Osteoblast (primary cell): ENCODE measurements at places on chromosomes 11 and 22. TPM values are rescaled to one million over a fixed set of nuclear protein-coding genes. Genes with fewer than 3 reads are reported as not detected.

TREH gene
- not detected in 2 replicates for total RNA-seq

NXPE1 gene
- not detected in 2 replicates for total RNA-seq

GRCh38 chr11:1089738-1090599 is 15.3 kb downstream of the MUC2 start:
- DNase-seq: no peak

- DNase-seq: peak; percentile 81
Measured at GRCh38 chr11:126307706-126308105, 3.8 kb downstream of the DCPS start.

GRCh38 chr11:58395581-58395980 is 11.1 kb downstream of the OR5B3 start:
- peak; percentile 29 for DNase-seq

DNA sequence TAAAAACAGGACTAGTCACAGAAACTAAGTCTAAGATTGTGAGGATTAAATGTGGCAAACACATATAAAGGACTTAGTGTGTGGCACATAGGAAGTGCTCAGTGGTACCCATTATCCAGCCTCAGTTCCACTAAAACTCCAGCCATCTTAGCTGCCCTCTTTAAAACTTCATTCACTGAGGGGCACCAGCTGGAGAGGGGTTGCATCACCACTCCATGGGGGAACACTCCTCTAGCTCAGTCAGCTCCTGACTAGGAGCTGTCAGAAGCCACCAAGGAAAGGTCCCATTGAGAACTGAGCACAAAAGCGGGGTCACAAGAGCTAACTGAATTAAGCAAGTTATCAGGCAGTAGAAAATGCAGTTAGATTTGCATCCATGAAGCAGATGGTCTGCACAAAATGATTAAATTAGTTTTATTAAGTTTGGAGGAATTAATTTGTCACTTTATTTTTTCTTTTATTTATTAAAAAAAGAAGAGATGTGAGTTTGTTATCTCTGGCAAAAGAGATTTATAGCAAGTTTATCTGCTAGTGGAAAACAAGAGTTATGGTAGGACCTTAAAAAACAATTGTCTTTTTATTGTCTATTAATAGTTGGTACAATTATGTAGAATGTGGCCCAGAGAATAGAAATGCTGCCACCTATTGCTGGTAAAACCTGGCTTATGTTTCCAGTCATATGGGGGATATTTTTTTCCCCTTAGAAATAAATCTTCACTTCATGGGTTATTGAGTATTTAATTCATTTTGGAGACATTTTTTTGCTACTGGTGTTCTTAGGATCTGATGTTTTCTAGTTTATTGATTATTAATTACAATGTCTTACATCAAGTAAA is 95.7 kb downstream of the NAV2 start:
- DNase-seq: no peak

GRCh38 chr22:43737150-43737828 is 74.8 kb downstream of the EFCAB6 start:
- DNase-seq: no peak

- DNase-seq: no peak
Measured at GRCh38 chr11:128244871-128245270, 342.5 kb downstream of the ETS1 start.
